ENCODE measurements at places on chromosomes 2 and 18. TPM values are rescaled to one million over a fixed set of nuclear protein-coding genes. Genes with fewer than 3 reads are reported as not detected.

The CASP10 gene
- 5.0 TPM for polyA plus RNA-seq

The RIT2 gene
- polyA plus RNA-seq: not detected

The OXER1 gene
- 7.2 TPM for polyA plus RNA-seq

The KCNE4 gene
- 3.9 TPM for polyA plus RNA-seq

The ALKAL2 gene
- polyA plus RNA-seq: 1.5 TPM

The PAX3 gene
- polyA plus RNA-seq: 1.5 TPM

The PCARE gene
- 0.25 TPM for polyA plus RNA-seq

The MPHOSPH10 gene
- polyA plus RNA-seq: 29.2 TPM

The ACVR1C gene
- polyA plus RNA-seq: 0.14 TPM

Measured in forelimb muscle (tissue), 1 donor.